ENCODE measurements at places on chromosomes 12 and 14.

DNA sequence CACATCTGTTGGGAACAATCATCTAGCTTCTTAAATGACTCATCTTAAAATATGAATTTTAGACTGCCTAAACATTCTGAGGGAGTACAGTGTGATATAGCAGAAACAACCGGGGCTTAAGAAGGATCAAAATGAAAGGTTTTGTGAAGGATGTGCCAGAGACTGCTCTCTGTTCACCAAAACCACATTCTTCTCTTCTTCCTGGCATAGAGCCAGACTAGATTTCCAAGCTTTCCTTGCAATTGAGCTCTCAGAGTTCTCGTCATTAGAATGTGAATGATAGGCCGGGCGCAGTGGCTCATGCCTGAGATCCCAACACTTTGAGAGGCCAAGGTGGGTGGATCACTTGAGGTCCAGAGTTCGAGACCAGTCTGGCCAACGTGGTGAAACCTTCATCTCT lies 94.5 kb downstream of the LRRIQ1 start:
- DNase-seq, result no peak

GRCh38 chr12:20309504-20310148 lies 58.7 kb upstream of the PDE3A start:
- no peak for DNase-seq

DNA sequence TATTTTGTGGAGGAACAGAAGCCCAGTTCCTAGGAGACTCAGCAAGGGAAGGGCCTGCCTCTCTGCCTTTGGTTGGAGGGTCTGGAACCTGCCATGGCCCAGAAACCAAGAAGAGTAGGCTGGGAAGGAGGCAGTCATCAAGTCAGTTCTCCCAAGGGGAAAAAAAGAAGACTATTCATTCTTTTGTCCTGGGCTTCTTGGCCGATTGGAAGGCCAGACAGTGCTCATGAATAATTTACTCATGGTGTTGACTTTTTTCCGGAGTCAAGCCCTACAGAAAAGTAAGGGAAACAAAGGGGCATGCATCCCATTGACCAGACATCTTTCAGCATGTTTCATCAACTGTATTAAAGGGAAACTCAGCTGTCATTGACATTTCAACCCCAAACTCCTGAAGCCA lies 168.1 kb downstream of the PRKCH start:
- DNase-seq, result no peak

DNA sequence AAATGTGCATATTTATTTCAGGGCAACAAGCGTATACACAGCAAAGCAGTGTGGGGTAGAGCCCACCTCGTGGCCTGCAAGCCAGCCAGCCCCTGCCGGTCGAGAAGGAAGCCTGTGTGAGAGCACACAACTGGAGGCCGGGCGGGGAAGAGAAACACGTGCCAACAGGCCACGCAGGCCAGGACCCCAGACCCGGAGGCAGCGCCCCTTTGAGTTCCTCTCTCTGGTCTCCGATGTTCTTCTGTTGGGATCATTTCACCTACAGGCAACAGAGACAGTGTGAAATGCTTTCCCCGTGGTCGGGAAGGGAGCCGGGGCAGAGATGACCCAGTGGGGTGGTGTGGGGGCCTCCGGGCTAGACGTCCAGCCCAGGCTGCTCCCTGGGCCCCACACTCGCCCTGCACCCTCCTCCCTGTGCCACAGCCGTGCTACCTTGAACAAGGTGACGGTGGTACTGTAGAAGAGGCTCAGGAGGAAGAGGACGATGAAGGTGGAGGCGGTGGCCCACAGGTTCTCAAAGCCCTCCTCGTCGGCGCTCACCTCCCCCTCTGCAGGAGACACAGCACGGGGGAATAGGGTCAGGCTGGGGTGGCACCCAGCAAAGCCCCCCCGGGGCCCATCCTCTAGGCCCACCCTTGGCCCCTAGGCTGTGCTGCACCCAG lies 325.5 kb downstream of the TMEM121 start:
- no peak for DNase-seq

DNA sequence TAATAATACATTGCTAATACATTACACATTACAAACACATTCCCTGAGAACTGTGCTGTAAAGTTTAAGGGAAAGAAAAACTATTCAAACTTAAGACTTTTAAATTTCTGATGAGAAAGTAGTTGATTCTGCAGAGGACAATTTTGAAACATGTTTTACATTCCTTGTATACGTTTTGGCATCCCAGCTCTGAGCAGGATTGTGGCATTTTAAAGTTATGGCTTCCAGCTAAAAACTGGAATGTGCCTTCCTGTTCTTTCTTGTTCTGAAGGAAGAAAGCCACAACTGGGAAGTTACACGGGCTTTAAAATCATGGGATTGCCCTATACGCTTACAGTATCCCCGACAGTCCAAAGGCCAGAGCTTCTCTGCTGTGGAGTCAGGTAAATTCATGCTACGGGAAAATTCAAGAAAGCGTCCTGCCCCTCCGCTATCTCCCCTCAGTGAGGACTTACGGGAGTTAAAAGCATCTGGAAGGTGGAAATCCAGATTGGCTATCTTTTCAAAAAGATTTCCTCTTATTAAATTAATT lies 10.8 kb upstream of the KLHL42 start:
- no peak for DNase-seq

- peak; percentile 74 for DNase-seq
These were observed 65.1 kb upstream of the NCOR2 start for GRCh38 chr12:124632519-124632984.

DNA sequence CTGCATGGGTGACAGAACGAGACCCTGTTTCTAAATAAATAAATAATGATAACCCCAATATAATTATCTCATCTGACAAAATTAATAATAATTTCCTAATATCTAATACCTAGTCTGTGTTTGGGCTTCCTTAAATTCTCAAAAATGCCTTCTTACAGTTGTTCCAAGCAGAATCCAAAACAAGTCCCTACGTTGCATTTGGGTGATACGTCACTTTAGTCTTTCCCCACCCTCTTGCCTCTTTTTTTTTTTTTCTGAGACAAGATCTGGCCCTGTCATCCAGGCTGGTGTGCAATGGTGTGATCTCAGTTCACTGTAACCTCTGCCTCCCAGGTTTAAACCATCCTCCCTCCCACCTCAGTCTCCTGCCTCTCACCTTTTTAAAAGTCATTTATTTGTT lies 26.7 kb downstream of the VEZT start:
- no peak for DNase-seq

- no peak for DNase-seq
These were observed 77.2 kb upstream of the DCD start for GRCh38 chr12:54725233-54725843.

DNA sequence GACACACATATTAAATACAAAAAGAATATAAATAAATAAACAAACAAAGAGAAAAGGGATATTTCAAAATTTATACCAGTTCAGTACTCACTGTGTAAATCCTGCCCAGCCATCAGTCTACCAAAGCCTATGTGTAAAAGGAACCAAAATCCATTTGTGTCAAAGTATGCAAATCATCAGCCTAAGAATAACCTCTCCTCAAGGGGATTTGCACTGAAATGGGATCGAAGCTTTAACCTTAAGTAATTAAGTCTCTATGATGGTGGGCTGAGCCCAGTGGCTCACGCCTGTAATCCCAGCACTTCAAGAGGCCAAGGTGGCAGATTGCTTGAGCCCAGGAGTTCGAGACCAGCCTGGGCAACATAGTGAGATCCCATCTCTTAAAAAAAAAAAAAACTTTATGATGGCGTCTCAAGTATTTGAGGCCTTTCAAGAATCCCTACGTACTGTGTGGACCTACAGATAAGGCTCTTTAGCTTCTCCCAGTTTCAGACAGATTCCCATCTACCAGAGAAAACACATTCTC lies 57.8 kb upstream of the METAP2 start:
- peak; percentile 20 for DNase-seq

GRCh38 chr12:76571256-76571655 lies 11.7 kb upstream of the OSBPL8 start:
- DNase-seq, result no peak

- no peak for DNase-seq
These were observed 123.6 kb downstream of the SCARB1 start for GRCh38 chr12:124739953-124740561.

- no peak for DNase-seq
These were observed 3.7 kb upstream of the ETFBKMT start for GRCh38 chr12:31655792-31656191.

DNA sequence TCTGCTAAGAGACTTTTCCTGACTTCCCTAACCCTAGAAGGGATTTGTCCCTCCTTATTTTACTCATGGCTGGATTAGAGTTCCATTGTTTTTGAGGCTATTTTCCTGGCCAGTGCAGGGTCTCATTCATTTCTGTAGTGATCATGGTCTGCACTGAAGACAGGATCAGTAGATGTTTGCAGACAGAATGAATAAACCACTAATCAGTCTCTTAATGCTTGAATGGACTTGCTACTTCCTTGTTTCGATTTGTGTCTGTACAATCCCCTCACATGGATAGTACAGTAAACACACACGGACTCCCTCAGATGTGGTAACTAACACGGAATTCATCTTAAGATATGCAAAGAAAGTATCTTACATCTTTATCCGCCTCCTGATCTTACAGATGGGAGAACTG lies 102.6 kb upstream of the PRB2 start:
- no peak for DNase-seq

DNA sequence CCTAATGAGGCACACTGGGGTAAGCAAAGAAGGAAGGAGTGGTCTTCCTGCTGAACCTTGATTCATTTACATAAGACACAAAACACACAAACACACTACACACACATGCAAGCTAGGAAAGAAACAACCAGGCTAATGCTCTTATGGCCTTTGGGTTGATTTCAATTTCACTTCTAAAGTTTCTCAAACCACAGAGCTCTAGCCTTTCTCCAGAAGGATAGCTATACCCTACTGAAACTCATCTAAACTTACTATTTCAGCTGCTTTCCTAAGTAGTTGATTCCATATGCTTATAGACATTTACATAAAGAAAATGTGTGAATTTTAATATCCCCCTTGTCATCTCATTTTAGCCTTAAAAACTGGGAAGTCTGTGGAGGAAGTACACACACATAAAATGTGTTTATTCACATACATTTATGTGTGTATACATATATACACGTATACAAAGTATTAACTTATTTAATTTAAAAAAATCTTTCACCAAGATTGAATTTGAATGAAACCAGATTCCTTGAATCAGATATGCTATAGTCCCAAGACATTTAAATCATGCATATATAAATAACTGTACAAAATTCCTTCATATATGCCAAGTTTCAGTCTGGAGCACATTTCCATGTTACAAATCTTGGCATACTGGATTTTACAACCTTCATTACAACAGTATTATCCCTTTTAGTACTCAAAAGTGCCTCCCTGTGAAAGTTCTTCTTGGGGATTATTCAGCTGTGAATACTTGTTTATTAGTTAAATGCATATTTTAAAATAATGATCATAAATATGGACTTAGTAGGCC lies 231.8 kb upstream of the NPAS3 start:
- DNase-seq, result no peak

GRCh38 chr14:97039717-97040363 lies 242.7 kb downstream of the VRK1 start:
- DNase-seq, result no peak

- no peak for DNase-seq
These were observed 884.1 kb upstream of the MGAT4C start for GRCh38 chr12:87140262-87140661.

- no peak for DNase-seq
These were observed 82.1 kb downstream of the AVPR1A start for GRCh38 chr12:63068857-63069442.

GRCh38 chr12:114294303-114294685 lies 111.7 kb downstream of the TBX5 start:
- no peak for DNase-seq

DNA sequence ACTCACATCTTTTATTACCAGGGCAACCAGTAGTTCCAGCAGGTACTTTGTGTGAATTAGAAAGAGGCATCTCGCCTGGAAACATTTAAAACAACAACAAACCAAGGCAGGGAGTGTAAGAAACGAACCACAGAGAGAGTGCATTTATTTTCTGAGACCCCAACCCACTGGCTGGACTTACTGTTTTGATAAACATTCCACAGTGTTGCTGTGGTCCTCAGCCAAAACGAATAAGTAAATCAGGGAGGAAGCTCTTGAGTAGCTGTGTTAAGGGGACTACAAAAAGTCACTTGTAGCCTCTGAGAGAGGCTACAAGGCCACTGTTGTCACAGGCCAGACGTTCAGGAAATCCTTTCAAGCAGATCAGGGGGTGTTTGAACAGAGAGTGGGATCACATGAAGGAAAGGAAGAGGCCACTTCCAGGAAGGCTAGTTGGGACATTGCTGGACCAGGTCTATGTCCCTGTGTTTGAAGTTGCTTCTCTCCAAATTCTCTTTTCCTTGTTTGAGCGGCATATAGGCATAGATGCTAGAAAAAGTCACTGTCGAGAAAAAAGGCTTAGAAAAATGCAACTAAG lies 33.8 kb downstream of the DMAC2L start:
- no peak for DNase-seq

Data from NCI-H524 (cell line).